ENCODE measurements at places on chromosomes 1 and 21.

DNA sequence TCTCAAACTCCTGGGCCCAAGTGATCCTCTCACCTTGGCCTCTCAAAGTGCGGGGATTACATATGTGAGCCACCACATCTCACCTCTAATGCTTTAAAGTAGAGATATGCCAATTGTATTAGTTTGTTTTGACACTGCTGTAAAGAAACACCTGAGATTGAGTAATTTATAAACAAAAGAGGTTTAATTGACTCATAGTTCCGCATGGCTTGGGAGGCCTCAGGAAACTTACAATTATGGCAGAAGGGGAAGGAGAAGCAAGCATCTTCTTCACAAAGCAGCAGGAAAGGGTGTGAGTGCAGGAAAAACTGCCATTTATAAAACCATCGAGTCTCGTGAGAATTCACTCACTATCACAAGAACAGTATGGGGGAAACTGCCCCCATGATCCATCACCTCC, 3.5 kb upstream of the MYCL start:
- no peak for DNase-seq

- no peak for DNase-seq
Measured at GRCh38 chr1:206721454-206721853, 36.7 kb downstream of the MAPKAPK2 start.

DNA sequence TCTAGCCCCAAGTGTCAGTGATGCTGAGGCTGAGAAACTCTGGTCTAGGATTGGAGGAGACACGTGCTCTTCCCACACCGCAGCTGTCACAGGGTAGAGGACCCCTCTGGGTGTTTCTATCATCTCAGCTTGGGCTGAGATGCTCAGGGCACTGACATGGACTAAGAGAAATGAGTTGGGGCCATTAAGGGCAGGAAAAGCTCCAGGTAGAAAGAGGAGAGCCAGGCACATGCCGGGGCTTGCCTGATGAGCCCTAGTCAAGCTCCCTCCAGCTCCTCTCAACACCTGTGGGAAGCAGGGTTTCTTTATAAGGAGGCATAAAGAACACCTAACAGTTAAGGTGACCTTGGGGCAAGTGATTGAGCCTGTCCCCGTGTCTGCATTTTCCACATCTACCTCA, 17.3 kb downstream of the ABCA4 start:
- no peak for DNase-seq

DNA sequence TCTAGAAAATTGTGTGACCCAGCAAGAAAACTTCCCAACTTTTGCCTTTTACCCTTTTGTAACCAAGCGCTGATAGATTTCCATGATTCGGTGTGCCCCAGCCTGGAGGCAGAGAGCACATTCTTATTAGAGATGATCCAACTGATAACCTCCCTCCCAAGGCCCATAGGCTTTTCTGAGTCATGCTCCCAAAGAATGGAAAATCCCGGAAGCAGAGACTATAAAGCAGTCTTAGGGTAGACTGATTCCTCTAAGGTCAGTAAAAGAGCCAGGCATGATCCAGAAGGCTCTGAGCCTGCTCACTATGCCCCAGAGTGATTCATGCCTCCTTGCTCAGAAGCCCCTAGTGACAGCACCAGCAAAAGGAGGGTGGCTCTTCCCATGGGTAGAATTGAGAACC, 4.3 kb downstream of the CAMK1G start:
- DNase-seq = no peak

DNA sequence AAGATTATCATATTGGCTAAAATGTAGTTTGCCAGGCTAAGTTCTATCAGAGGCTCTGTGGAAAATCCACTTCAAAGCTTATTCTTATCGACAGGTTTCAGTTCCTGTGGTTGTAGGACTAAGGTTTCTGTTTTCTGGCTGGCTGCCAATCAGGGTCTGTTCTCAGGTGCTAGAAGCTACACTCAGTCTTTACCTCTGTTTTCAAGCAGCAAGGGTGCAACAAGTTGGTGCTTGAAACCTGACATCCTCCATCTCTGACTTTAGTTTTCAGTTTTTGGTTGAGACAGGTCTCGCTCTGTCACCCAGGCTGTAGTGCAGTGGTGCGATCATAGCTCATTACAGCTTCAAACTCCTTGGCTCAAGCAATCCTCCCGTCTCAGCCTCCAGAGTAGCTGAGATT, 15.3 kb upstream of the TMCO2 start:
- DNase-seq = peak; percentile 5

- no peak for DNase-seq
Measured at GRCh38 chr1:201557572-201557958, 18.6 kb downstream of the NAV1 start.

- DNase-seq = no peak
Measured at GRCh38 chr1:196193896-196194559, 414.2 kb downstream of the KCNT2 start.

DNA sequence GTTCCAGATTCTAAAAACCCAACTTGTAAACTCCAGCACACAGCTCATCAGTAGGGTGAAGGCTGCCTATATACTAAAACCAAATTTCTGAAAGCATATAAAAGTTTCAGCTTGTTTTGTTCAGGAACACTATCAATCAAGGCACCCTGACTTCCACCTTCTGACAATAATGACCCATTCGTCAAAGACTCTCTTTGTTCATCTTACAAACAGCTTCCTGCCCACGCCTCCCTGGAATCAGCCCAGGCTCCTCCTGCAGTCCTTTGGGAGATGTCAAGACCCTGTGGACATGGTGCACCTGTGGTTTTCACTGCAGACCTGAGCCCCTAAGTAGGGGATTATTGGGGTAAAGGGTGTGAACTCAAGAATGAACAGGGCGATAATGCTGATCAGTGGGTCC, 178.9 kb upstream of the CAMK1G start:
- no peak for DNase-seq

- no peak for DNase-seq
Measured at GRCh38 chr1:42433369-42433768, 22.5 kb downstream of the ZMYND12 start.

- DNase-seq = no peak
Measured at GRCh38 chr21:17554679-17555465, 42.0 kb downstream of the CXADR start.

- no peak for DNase-seq
Measured at GRCh38 chr1:27144049-27144748, 10.7 kb downstream of the SLC9A1 start.

DNA sequence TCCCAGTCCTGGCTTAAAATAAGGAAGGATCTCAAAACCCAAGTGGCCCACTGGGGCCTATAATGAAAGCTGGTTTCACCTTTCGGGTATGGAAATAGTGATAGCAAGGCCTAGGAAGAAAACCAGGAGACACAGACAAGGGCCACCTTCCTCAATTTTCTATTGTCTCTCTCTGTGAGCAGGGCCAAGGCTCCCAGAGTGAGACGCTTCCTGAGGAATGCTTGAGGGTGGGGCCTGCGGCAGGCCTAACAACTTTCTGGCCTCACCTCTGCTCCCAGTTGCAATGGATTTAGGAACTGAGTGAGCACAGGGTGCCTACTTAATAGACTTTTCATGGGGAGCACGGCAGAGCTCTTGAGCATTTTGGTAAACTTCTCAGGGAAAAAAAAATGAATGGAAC, 300.9 kb downstream of the ASTN1 start:
- DNase-seq = no peak

DNA sequence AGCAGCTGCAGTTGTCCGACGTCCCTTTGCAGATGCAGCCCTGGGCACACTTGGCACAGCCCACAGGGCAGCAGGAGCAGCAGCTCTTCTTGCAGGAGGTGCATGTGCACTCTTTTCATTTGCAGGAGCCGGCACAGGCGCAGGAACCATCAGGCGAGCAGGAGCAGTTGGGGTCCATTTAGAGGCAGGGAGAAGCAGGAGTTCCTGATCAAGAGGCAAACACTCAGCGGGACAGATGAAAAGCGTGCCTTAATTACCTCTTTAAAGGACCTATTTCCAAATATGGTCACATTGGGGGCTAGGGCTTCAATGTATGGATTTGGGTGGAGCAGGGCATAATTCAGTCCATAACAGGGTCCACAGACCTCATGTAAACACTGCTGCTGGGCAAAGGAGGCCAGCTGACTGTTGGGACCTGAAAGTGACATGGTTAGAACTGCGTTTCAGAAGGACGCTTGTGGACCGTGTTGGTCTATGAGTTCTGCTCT, 4.3 kb upstream of the CPLANE2 start:
- DNase-seq = no peak

- no peak for DNase-seq
Measured at GRCh38 chr21:25752416-25752815, 17.6 kb downstream of the GABPA start.

- DNase-seq = no peak
Measured at GRCh38 chr1:15680561-15681348, 3.4 kb upstream of the PLEKHM2 start.

- no peak for DNase-seq
Measured at GRCh38 chr1:32609180-32609579, 41.2 kb downstream of the ZBTB8OS start.

DNA sequence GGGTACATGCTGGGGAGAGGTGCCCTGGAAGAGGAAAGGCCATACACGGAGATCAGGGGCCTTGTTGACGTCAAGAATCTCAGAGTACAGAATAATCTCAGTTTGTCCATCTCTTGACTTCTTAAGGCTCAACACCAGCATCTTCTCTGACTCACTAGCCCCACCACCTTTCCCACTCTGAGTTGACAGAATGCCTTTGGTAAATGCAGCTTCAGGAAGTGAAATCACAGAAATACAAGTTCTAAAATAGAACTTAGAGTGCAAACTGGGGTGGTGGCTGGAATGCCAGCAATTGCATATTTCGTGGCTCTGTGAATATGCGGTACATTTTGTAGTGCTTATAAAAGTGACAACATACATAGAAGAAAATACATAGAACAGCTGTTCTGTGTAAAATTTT, 1.6 kb downstream of the COG2 start:
- no peak for DNase-seq

GRCh38 chr1:206774093-206774492, 1.8 kb upstream of the IL10 start:
- DNase-seq = no peak

DNA sequence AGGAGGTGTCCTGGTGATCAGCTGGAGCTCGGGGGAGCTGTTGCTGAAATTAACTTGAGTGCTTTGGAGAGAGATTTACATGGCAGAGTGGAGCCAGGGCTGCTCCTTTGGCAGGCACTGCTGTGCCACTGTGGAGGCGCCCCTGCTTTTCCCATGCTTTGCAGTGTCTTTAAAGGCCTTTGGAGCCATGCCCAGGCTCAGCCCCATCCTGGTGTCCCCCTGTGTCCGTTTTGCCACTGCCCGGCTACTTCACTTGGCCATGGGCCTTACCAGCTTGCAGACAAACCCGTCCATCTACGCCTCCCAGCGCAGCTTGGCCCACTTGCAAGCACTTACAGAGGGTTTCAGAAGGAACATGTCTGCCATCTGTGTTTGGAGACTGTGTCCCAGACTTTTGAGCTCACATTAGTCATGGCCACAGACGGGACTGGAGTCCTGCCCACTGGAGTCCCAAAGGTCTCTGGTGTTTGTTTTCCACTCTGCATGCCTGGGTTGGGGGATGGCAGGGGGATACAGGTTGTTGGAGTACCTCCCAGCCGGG, 18.2 kb upstream of the LAMTOR5 start:
- no peak for DNase-seq

GRCh38 chr1:80384083-80384830, 1377.7 kb upstream of the ADGRL4 start:
- no peak for DNase-seq

DNA sequence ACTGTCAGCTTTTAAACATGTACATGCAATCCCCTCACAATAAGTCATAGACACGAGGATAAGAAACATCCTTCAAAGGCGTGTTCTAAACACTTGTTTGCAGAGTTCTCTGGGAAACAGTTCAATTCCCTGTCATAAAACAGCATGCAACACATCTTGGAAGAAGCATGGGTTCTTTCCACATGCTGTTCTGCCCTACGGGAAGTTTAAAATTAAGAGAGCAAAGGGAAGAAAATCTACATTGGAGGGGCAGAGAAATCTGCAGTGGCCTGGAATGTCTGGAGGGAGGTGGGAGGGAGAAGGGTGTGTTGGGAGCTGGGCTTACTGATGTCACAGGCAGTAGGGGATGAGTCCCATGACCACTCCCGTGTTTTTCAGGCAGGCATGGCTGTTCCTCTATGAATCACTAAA, 98.3 kb upstream of the SLC2A1 start:
- no peak for DNase-seq

DNA sequence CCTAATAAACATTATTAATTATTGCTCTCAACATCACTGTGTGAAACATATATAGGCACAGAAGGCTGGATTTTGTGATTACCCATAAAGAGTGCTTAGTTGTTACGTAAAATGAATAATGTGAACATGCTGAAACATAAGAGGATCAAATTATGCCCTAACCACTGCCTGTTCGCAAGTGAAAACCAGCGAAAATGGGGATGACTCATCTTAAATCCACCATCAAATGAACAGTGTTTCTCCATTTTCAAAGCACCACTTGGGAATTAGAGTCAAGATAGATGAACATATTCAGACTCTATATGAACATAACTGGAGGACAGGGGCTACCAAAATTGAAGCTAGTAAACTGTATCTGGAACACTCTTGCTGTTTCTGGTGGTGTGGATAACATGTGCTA, 386.2 kb downstream of the HHIPL2 start:
- DNase-seq = no peak

GRCh38 chr1:201503397-201504176, 3.3 kb downstream of the CSRP1 start:
- no peak for DNase-seq

Data from activated T-cell treated with anti-CD3 and anti-CD28 coated beads for 4 hours (primary cell).